ENCODE measurements at places on chromosomes 5 and 9.

- no peak for DNase-seq
- H3K27ac ChIP-seq = no peak overlapping the region
- H3K4me1 ChIP-seq = no peaks in the 10 kb centered on the region
- H3K36me3 ChIP-seq = no peaks in the 10 kb centered on the region
- H3K4me3 ChIP-seq = no peak overlapping the region
Observed at GRCh38 chr5:109880907-109881685, 191.4 kb downstream of the MAN2A1 start.

DNA sequence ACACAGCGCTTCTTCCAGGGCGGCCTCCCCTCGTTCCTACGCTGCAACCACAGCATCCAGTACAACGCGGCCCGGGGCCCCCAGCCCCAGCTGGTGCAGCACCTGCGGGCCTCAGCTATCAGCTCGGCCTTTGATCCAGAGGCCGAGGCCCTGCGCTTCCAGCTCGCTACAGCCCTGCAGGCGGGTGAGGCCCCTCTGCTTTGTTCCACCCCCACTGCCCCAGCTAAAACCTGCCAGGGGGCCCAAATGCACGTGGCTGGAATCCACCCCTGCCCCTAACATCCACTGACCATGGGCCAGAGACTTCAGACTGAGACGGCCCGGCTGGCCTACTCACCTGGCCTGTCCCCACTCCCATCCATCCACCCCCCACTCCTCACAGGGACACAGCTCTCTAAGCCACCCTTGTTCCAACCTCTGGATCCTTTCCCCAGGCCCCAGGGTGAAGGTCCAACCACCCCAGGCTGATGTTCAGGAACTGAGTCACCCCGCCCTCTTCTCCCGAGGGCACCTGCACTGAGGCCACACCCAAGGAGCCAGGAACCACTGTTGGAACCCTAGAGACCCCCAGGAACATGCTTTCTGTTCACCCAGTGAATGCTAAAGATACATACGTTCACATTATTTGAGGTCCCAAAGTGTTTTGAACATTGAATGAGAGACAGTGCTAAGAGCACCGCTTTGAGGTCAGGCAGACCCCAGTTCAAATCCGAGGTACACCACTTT lies 18.9 kb upstream of the ASS1 start:
- H3K27me3 ChIP-seq = no peaks in the 10 kb centered on the region
- H3K4me3 ChIP-seq = no peak overlapping the region
- no peaks in the 10 kb centered on the region for H3K4me1 ChIP-seq
- H3K36me3 ChIP-seq = no peaks in the 10 kb centered on the region

DNA sequence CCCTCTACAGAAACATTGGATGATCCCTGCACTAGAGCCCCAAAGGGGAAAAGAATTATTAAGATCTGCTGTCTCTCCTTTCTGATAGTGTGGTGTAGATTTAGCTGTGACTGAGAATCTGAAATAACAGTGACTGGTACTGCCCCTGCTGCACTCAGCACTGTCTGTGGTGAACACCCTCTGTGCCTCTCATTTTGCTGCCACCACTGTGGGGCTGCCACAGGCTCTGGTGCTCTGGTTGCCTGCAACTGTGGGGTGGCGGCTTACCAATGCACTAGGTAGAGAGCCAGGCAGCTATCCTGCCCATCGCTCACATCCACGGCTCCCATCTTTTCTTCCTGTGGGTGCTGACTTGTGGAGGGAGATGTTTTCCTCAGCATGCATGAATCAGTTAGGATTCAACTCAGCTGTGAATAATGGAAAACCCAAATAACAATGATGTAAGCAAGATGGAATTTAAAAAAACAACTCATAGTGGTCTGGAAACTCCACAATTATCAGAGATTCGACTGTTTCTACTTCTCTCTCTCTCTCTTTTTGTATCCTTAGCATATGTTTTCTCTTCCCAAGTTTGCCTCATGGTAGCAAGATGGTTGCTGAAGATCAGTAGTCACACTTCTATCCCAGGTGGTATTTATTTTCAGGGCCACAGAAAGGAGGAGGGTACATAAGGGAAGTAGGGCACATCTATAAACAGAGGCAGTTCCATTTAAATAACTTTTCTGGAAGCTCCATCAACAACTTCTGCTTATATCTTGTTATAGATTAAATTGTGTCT lies 99.8 kb upstream of the DAP start:
- no peaks in the 10 kb centered on the region for H3K27me3 ChIP-seq
- no peaks in the 10 kb centered on the region for H3K4me1 ChIP-seq
- no peak overlapping the region for H3K27ac ChIP-seq
- H3K4me3 ChIP-seq = no peak overlapping the region

DNA sequence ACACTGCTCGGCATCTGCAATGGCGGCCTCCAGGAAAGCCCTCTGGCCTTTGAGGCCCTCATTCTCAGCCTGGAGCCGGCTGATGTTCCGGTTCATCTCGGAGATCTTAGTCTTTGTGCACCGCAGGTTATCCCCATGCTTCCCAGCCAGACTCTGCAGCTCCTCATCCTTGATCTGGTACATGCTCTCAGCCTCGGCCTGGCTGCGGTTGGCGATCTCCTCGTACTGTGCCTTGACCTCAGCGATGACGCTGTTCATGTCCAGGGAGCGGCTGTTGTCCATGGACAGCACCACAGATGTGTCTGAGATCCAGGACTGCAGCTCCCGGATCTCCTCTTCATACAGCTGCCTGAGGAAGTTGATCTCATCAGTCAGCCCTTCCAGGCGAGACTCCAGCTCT lies 21.9 kb downstream of the CEP120 start:
- DNase-seq = no peak
- peaks cover 21% of the 10 kb centered on the region for H3K36me3 ChIP-seq
- peaks cover 24% of the 10 kb centered on the region for H3K4me1 ChIP-seq
- H3K27me3 ChIP-seq = no peaks in the 10 kb centered on the region

DNA sequence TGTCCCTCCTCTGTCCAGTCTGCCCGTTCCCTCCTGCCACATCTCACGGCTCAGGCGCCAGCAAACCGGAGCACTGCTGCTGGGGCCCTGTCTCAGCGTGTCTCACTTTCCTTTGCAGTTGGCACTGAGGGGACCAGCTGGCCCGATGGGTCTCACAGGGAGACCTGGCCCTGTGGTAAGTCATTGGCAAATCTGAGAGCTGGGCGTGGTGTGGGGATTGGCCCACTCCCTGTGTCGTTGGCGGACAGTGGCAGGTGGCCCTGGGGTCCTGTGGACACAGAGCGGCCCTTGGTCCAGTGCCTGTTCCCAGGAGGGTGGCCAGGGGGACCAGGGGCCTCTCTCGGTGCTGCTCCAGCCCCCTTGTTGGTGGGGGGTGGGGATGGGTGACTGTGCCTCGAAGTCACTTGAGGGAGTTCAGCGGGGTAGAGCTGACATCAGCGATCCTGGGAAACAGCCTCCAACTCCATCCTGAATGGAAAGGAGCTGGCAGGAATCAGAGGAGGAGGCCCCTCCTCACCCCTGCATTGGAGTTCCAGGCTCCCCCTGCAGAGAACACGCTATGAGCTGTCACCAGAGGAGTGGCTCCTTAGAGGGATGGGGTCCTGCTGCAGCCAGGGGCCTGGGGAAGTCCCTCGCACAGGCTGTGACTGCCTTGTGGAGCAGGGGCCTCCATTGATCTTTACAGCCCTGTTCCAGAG lies 111.0 kb downstream of the COL5A1 start:
- H3K27me3 ChIP-seq = no peaks in the 10 kb centered on the region
- no peak overlapping the region for H3K27ac ChIP-seq

GRCh38 chr5:76476474-76477038 lies 73.5 kb downstream of the IQGAP2 start:
- no peaks in the 10 kb centered on the region for H3K27me3 ChIP-seq
- H3K4me1 ChIP-seq = no peaks in the 10 kb centered on the region
- no peak overlapping the region for H3K4me3 ChIP-seq
- no peak overlapping the region for H3K27ac ChIP-seq
- no peaks in the 10 kb centered on the region for H3K36me3 ChIP-seq

GRCh38 chr5:116046261-116046660 lies 14.0 kb downstream of the ARL14EPL start:
- H3K36me3 ChIP-seq = no peaks in the 10 kb centered on the region
- H3K4me1 ChIP-seq = peaks cover 4% of the 10 kb centered on the region
- no peak overlapping the region for H3K27ac ChIP-seq

- H3K27me3 ChIP-seq = no peaks in the 10 kb centered on the region
- no peak overlapping the region for H3K27ac ChIP-seq
- no peak overlapping the region for H3K4me3 ChIP-seq
- H3K36me3 ChIP-seq = no peaks in the 10 kb centered on the region
- no peak for DNase-seq
- H3K4me1 ChIP-seq = peaks cover 21% of the 10 kb centered on the region
Observed at GRCh38 chr9:34600908-34601307, 11.0 kb downstream of the RPP25L start.

- no peak overlapping the region for H3K4me3 ChIP-seq
- no peaks in the 10 kb centered on the region for H3K27me3 ChIP-seq
- no peaks in the 10 kb centered on the region for H3K36me3 ChIP-seq
- H3K27ac ChIP-seq = no peak overlapping the region
- no peaks in the 10 kb centered on the region for H3K4me1 ChIP-seq
Observed at GRCh38 chr9:108664309-108665255, 191.2 kb downstream of the ACTL7B start.

DNA sequence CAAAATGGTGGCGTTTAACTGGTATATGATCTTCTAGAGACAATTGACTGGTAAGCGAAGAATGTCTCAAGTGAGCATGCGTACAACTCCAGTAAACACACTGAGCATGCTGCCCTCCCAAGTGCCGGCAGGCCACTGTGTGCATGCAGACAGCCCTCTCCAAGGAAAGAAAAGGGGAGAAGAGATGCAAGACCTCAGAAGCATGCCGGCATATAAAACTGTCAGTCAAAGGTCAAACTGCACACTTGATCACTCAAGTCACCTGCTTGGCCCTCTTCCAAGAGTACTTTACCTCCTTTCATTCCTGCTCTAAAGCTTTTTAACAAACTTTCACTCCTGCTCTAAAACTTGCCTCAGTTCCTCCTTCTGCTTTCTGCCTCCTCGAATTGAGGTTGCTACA lies 910.2 kb downstream of the TAF11L14 start:
- no peak for DNase-seq
- no peaks in the 10 kb centered on the region for H3K27me3 ChIP-seq
- no peaks in the 10 kb centered on the region for H3K4me1 ChIP-seq
- H3K36me3 ChIP-seq = no peaks in the 10 kb centered on the region
- no peak overlapping the region for H3K27ac ChIP-seq

DNA sequence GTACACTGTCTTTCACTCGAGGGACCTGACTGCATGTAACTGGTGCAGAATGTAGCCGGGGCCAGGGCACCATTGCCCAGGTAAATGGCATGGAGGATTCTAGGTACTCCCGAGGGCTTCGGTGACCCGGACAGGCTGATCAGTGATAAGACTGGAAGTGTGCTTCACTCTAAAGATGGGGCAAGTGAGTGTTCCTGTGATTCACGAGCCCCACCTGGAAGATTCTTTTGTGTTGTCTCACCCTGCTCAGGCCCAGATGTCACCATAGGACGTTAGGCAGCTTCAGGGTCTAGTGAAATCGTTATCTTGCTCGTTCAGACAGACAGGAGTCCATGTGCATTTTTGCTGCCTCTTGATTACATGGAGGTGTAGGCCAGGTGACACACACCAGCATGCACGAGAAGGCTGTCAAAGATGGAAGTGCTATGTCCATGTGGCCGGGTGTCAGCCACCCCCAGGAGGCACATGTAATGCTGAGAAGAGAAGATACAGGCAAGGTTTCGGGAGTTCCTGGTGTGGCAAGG lies 73.9 kb downstream of the WNK2 start:
- no peaks in the 10 kb centered on the region for H3K36me3 ChIP-seq
- no peak overlapping the region for H3K27ac ChIP-seq
- no peaks in the 10 kb centered on the region for H3K27me3 ChIP-seq
- no peak for DNase-seq
- no peaks in the 10 kb centered on the region for H3K4me1 ChIP-seq

DNA sequence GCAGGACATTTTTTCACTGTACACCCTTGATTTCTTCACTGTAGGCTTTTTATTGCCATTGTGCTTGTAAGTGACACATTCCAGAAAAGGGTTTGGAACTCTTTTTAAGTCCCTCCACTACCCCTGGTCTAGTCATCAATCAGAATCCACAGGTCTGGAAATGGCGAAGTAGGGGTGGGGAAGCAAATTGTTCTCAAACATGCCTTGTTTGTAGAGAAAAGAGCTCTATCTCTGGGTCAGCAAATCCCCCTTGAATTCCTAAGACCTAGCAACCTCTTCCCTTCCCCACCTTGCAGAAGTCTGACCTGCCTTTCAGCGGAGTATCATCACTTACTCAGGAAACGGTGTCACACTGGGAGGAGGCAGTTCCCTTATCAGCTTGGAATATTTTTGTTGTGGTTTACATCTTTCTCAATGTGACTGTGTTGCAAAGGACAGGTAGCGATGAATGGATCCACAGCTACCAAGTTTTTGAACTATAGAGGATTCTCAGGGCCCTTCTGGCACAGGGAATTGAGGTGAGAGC lies 3.2 kb downstream of the SH3RF2 start:
- no peaks in the 10 kb centered on the region for H3K27me3 ChIP-seq
- no peaks in the 10 kb centered on the region for H3K36me3 ChIP-seq
- H3K4me3 ChIP-seq = no peak overlapping the region

DNA sequence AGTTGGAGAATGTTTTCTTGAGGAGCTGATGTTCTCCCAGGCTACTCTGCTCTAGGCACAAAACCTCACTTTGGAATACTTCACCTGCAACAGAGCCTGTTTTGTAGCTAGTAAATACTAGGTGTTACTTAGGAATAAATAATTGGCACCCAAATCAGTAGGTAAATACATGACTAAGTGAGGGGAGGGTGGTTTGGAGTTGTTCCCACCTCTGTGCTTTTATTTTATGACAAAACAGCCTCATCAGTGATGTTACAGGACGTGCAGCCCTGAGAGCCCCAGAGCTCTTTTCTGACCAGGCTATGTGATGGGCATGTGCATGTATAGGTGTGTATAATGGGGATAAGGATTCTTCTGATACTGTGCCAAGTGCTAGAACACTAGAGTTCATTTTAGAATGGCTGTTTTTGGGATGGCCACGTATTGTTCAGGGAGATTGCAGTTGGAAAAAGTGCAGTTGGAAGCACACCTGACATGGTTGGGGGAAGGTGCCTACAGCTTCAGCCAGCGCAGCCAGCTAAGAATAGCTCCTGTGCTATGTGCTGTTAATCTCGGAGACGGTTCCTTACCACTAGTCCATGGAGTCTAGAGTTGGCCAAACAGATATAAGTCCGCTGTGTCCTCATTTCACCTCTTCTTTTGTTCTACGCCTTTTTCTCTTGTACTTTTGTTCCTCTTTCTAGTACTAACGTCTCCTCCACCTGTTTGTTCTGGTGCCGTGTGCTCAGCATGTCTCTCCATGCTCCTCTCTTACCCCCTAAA lies 284.7 kb downstream of the FANCC start:
- no peak overlapping the region for H3K27ac ChIP-seq
- H3K4me1 ChIP-seq = peaks cover 25% of the 10 kb centered on the region
- no peak for DNase-seq
- no peaks in the 10 kb centered on the region for H3K36me3 ChIP-seq
- no peaks in the 10 kb centered on the region for H3K27me3 ChIP-seq
- H3K4me3 ChIP-seq = no peak overlapping the region

GRCh38 chr5:18601185-18601584 lies 966.9 kb downstream of the TAF11L14 start:
- H3K27ac ChIP-seq = no peak overlapping the region
- H3K36me3 ChIP-seq = no peaks in the 10 kb centered on the region
- H3K4me3 ChIP-seq = no peak overlapping the region

Measured in Karpas-422 (cell line).